ENCODE measurements at places on chromosomes 6 and 20.

DNA sequence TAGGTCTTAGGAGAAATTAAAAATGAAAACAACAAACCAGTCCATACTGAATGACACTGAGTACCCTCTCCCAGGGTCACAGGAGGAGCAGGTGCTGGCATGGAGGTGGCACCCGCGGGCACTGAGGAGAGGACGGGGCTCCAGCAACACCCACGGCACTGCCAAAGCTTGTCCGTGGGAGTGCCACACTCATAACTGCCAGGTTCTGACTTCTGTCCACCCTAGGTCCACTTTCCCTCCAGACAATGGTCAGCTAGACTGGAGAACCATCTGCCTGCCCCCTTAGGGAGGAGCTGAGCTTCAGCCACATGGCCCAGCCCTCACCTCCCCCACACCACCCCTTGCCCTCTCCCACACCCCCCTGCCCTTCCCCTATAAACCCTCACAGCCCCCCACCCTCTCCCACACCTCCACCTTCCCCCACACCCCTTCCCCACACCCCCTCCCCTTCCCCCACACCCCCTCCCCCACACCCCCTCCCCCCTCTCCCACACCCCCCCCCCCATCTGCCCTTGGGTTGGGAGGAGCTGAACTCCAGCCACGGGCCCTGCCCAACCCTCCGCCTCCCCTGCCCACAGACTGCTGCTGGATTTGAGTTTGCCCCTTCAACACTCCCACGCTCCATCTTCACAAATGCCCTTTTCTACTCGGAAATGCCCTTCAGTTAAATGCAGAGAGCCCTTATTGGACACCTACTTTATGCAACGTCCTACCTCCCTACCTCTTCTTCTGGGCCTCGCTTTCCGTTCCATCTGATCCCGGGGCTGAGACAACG lies 129.6 kb downstream of the TAF4 start:
- DNase-seq: no peak

DNA sequence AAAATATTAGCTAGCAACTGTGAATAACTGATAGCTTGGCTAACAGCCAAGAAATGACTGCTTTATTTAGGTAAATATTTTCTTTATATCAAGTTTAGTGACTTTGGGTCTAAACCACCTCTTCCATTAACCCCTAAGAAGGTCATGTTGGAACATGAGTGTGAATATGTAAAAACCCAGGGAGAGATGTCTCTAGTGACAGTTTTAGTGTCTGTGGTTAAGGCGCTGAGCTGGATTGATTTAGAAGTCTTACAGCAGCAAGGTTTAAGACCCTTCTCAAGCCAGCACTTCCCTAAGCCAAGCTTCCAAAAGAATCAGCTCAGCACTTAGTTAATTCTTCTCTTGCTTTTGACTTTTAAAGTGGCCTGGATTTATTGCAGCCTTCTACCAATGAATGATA lies 11.4 kb upstream of the SIRT5 start:
- no peak for DNase-seq

- DNase-seq: no peak
Measured at GRCh38 chr6:135994857-135995544, 143.5 kb downstream of the PDE7B start.

DNA sequence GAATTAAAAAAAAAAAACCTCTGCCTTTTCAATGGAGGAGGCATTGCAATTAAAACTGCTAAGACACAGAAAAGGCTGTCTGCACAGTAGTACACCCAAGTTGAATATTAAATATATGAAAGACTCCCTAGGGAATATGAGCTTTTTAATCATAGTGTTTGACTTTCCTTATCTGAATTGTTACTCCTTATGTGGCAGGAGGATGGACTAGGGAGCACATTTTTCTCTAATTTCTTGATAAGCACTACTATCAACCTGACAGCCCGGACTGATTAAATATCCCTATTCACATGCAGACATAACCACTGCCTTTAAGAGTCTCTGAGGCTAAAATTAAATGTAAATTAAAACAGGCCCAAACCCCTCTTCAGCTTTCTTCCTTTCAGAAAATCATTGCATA lies 428.6 kb upstream of the GJE1 start:
- no peak for DNase-seq

GRCh38 chr6:27479319-27480182 lies 6.6 kb upstream of the ZNF184 start:
- peak; percentile 90 for DNase-seq

DNA sequence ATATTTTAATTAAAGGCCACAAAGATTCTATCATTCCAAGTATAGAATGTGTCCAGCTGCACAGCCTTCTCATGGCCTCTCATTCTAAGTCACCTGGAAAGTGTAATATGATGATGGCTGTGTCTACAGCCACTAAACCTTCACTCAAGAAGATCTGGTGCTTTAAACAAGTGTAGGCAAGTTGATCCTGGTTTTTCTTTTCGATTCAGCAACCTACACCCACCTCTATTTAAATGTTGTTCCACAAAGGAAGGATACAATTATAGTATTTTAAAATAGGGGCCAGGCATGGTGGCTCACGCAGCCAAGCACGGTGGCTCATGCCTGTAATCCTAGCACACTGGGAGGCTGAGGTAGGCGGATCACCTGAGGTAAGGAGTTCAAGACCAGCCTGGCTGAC lies 25.5 kb upstream of the DST start:
- DNase-seq: no peak

GRCh38 chr6:36029464-36029863 lies 1.9 kb downstream of the MAPK14 start:
- DNase-seq: no peak

- no peak for DNase-seq
Measured at GRCh38 chr20:288956-289692, 1.4 kb downstream of the C20orf96 start.

- no peak for DNase-seq
Measured at GRCh38 chr6:108027594-108027993, 46.9 kb downstream of the OSTM1 start.

- no peak for DNase-seq
Measured at GRCh38 chr6:3471286-3471685, 14.4 kb upstream of the SLC22A23 start.

DNA sequence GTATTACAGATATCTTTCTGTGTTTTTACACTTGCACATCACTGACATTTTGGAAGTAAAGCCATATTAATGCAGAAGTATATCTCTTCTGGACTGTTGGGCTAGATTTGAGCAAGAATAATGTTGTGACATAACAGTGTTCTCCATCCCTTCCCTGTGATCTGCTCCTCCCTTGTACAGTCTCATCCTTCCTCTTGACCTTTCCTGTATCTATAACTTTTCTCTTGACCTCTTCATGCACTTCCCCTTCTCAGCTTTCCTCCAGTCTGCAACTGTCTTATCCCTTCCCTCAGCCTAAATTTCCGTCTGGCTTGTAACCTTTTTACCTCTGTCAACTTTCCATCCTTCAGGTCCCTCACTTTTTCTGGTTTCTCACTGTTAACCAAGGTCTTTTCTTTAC lies 29.8 kb downstream of the NCOA3 start:
- no peak for DNase-seq

DNA sequence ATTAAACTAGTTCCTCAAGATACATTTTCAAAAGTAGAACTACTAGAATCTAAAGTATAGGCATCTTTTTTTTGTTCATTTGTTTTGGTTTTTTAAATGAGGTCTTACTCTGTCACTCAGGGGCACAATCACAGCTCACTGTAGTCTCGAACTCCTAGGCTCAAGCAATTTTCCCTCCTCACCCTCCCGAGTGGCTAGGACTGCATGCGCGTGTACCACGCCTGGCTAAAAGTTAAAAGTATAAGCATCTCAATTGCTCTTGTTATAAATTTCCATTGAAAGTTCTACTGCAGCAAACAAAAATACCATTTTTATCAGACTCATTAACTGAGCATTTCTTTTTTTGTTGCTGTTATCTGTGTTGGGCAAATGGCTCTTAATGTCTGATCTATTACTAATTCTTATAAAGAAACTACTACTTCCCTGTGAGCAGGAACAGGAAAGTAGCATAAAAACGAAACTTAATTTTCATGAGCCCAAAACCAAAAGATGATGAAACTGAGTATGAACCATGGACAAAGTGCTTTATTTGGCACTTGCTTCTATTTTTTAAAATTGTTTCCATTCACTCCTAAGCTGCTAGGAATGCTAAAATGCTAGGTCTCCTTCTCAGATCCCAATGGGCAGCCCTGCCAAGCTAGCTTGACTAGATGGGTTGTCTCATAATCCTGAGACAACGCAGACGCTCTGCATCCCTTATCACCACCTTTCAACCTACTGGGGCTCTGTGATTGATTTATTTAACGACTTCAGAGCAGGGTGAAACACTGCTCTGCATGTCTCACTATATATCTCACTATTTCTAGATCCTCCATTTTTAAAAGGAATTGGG lies 36.9 kb downstream of the TRPC4AP start:
- DNase-seq: no peak

GRCh38 chr6:113630738-113631535 lies 226.2 kb upstream of the MARCKS start:
- DNase-seq: no peak

DNA sequence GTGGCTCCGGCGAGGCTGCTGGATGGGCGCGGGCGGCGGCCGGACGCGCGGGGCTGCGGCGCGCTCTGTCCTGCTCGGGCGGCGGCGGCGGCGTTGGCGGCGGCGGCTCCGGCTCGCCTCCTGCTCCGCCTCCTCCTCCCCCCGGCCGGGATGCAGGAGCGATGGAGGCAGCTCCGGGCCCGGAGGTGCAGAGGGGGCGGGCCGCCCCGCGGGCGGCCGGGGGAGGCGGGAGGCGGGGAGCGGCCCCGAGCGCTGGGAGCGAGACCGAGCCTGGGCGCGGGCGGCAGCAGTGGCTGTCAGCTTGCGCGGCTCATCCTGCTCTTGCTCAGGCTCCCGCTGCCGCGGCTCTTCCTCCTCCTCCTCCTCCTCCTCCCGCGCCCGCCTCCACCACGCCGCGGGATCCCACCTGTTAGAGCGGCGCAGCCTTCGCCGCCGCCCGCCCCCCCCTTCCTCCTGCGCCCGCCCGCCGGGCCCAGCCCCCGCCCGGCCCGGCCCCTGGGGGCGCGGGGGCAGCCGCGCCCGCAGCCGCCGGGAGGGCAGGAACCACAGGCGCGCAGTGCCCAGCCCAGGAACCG lies at the start of gene NOL4L:
NOL4L (minus strand) TSS at position 323 of the 575 bp plus-strand sequence. CDS start 443 bp downstream, outside the sequence.
- no peak for DNase-seq

DNA sequence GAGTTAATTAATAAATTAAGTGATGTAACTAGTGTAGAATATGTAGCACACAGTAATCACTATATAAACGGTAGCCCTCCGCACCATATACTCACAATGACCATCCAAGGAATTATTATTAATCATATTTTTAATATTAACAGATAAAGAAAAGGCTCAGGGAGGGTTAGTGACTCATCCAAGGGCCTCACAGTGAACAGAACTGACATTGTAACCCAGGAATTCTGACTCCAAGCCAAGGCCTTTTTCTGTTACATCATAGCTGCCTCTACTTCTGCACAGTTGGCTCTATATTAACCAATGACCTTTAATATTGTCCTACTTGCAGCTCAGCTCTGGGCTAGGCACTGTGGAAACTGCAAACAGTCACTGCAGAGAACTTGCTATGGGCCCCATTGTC lies 117.5 kb upstream of the SIRPG start:
- DNase-seq: no peak

- no peak for DNase-seq
Measured at GRCh38 chr6:33347816-33348215, 30.3 kb upstream of the ZBTB22 start.

DNA sequence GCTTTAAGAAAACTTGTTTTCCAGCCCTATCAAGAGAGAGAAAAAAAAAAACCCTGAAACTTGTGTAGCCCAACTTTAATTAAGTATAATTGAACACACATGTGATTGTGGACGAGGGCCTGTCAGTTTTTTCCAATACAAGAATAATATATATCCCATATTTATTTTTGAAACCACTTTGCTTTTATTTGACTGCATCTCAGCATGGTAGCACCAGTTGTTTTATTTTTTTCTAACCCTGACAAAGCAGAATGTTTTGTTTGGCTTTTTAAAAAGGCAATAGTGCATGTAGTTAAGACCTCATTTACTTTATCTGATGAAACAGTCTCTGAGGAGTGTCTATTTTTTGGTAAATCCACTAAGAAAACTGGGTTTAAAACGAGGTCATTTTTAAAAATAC lies 257.7 kb downstream of the CDKAL1 start:
- no peak for DNase-seq

- no peak for DNase-seq
Measured at GRCh38 chr6:138222901-138223546, 4.7 kb upstream of the PBOV1 start.

GRCh38 chr6:1770435-1770843 lies 160.7 kb downstream of the FOXC1 start:
- DNase-seq: no peak

DNA sequence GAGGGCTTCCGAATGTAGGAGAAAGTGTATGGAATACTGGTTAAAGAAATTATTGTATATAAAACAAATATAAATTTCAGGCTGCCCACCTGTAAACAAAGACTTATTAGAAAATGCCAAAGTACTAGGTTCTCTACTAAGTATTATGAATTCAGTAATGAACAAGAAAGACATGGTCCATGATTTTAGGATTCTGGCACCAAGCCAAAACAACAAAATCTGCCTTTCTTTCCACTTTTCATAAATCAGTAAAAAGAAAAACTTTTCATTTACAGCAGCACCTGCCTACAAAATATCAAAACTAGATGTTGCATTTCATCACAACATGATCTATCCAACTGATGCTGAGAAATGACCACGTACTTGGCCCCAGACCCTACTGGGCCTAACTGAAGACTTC lies 14.5 kb upstream of the SNRPB start:
- no peak for DNase-seq

DNA sequence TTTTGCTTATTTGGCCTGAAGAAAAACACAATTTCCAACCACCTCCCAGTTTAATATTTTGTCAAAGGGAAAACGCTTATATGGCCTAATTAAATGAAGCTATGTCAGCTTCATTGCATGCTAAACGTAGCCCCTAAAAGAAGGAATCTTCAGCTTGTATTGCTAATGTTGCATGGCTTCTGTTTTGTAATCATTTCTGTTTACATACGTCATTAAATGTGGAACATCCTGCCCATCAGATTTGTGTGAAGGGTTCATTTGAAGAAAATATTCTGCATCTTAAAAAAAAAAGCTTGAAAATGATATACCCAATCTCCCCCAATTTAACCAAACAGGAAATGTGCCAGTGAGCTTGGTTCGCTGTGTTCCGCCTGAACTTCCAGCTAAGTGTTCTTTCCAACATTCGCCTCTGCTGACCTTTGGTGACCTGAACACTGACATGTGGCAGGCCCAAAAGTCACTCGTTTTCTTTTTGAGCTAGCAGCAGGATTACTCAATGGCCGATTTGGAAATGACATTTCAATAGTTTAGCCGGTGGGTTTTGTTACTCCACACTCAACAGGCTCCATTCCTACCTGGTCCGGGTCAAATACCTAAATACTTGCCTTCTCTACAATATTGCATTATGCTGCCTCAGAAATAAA lies 12.7 kb upstream of the SIRT5 start:
- no peak for DNase-seq

All from stimulated activated CD4-positive, alpha-beta T cell treated with anti-CD3 and anti-CD28 coated beads, Interleukin-1b, Interleukin-23, amount 100 ng/mL, for 1 hour (primary cell).